Effector memory CD4-positive, alpha-beta T cell (primary cell): ENCODE measurements at places on chromosomes 4 and X.
A peak's percentile ranks its signal among the peaks of the same experiment; 100 is the strongest.

DNA sequence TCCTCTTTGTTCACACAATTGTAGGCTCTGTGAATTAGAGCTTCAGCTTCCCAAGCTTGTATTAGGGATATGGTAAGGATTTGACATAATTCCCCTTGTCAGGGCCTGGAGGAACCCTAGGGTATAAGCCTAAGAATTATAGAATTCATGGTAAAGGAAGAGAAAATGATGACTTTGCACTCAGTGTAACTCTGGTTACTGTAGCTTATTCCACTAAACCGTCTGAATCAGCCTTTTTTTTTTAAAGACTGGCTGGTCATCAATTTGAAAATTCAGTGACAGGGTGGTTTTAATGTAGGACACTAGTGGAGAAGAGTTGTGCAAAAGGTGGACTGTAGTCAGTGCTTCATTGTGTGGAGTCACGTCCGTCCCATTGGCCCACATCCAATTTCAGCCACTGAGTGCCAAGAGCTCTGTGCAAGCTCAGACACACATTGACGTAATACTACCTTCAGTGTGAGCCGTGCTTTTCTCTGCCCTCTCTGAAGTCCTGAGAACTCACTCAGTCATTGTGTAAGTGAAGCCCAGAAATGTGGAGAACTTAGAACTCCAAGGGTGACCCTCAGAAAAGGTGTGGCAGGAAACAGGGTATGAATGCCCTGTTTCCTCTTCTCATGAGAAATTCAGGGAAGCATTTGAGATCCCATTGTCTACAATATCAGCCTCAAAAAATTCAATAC is 449.8 kb downstream of the C4orf33 start:
- no peak for DNase-seq

DNA sequence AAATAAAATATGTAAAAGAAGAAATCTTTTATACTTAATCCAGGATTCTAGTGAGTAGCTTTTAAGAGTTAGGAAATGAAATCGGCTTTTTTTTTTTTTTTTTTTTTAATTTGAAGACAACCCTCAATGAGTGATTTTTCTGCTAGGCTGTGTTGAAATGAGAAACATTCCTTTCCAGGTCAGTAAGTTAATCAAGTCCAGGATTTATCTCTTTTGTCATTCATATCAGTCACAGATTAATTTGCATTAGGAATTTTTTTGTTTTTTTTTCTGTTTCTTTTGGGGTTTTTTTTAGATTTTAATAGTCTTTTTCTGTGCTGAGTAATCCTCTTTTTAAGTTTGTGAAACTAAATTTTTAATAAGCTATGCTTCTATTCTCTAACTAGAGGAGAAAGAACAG is 448.1 kb downstream of the ADGRL3 start:
- no peak for DNase-seq

- DNase-seq: no peak
These were observed 46.5 kb upstream of the TMEM33 start for GRCh38 chr4:41888687-41889074.

DNA sequence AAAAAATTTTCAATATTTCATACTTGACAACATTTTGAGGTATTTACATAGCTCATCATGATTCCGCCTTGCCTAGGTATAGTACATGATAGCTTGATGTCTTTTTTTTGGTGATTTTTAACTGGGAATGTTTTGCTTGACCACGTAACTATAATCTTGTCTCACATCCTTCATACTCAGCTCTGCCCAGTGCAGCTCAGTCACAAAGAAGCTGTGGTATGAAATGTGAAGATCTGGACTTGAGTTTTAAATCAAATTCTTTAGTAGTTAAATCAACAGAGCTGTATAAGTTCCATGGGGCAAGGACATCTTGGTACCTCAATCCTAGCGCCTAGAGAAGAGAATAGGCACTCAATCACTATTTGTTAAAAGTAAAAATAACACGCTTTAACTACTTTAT is 276.3 kb upstream of the DKK2 start:
- no peak for DNase-seq

GRCh38 chr4:6854098-6854744 is 55.4 kb upstream of the TBC1D14 start:
- DNase-seq: no peak

- no peak for DNase-seq
These were observed 121.2 kb downstream of the AFAP1 start for GRCh38 chr4:7818399-7818911.

DNA sequence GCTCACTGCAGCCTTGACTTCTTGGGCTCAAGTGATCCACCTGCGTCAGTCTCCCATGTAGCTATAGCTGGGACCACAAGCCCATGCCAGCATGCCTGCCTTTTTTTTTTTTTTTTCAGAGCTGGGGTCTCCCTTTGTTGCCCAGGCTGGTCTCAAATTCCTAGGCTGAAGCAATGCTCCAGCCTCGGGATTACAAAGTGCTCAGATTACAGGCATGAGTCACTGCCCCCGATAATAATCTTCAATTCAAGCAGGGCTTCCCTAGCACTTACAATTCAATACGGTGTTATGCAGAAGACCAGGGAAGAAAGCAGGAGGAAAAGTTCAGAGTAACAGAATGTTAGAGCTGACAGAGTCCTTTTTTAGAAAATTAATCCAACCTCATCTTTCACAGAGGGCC is 26.1 kb downstream of the OTOP1 start:
- no peak for DNase-seq

DNA sequence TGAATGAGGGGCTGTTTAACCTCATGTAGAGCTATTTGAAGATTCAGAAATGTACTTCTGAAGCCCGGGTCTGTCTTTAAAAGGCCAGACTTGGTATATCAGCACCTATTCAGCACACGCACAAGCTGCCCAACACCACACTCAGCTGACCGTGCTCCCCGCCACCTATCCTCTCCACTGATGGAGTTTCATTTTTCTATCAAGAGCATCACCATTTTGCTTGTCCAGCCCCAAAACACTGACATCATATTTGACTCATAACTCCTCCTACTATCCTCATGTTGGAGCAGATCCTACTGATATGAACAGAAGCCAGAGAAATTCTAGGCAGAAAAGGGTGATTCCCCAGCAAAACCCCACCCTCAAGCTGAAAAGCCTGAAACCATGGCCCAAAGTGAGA is 100.3 kb downstream of the SORBS2 start:
- DNase-seq: no peak

DNA sequence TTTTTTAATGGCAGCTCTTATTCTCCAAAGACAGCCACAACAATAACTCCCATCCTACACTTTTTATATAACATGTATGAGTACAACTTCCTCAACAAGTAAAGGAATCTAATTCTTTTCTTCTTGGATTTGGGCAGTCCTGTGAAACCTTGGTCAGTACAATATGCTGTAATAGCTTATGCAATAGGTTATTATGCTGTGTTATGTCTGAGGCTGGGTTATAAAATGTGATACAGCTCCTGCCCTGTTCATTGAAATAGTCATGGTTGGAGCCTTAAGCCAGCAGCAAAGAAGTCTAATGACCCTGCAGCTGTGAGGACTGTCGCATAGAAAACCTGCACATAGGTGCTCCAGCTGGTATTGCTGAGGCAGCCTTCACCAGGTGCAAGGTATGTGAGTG is 215.8 kb upstream of the RASGEF1B start:
- DNase-seq: no peak

GRCh38 chrX:112687189-112687691 is 7.5 kb upstream of the LHFPL1 start:
- DNase-seq: no peak

DNA sequence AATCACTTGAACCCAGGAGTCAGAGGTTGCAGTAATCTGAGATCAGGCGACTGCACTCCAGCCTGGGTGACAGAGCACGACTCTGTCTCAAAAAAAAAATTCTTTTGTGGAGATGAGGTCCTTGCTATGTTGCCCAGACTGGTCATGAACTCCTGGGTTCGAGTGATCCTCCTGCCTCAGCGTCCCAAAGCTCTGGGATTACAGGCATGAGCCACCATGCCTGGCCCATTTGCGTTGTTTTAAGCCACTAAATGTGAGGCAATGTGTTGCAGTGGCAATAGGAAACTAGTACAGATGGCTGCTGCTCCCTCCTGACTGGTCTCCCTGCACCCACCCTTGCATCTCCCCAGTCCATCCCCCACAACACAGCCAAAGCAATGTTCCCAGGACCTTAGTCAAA is 40.0 kb upstream of the APLN start:
- no peak for DNase-seq

DNA sequence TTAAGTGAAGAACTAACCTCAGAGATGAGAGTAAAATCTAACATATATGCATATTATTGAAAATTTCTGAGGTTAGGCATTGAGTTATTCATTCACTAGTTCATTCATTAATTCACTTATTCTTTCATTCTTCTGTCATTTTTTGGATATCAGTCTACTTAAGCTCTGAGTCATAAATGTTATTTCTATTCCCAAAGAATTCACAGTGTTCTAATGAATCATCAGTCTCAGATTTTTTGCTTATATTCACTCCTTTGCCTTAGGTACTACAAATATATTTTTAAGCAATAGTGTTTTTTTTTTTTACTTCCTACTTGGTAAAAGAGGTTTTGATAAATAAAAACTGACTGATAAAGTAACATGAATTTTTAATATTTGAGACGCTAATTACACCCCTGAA is 95.2 kb upstream of the DKK2 start:
- no peak for DNase-seq

DNA sequence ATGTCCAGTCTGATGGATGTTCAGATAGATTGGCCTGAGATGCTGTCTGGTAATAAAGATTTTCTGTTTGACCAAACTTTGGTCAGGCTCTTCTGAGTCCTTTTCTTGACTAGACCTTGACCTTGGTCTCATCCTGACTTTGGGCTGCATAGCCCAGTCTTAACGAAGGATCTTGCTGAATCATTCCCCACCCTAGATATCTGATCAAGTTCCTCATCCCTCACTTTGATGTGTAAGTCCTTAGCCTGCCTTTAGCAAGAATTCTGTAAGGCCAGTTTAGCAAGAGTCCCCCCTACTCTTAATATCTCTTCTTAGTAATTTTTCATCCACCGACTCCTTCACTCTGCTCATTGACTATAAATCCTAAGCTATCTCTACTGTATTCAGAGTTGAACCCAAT is 244.4 kb upstream of the JADE1 start:
- DNase-seq: no peak

DNA sequence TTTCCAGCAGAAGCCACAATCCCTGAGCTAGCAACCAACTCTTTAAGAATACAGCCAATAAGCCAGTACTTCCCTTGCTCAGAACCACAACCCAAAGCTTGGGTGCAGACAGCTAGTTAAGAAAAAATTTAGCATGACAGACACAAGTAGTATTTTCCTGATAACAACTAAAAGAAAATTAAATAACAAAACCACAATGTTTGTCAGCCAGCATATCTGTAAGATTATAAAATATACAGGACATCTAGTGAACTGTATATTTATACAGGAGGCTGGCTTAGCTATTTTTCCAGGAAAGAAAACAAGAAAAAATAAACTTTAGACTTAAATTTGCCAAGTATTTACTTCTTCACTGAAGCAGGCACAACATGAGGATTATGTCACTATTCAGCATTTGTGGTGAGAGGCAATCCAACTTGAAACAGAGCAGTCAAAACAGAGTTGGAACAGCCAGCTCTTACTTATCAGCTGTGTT is 6.6 kb downstream of the PF4V1 start:
- no peak for DNase-seq

GRCh38 chr4:88841635-88842034 is 144.0 kb upstream of the NAP1L5 start:
- DNase-seq: no peak

- no peak for DNase-seq
These were observed 44.4 kb upstream of the TAPT1 start for GRCh38 chr4:16270454-16271328.

GRCh38 chr4:23477905-23478304 is 411.9 kb downstream of the PPARGC1A start:
- DNase-seq: no peak

- peak; percentile 86 for DNase-seq
These were observed 636 bp upstream of the EOLA1 start for GRCh38 chrX:149540131-149540620.

DNA sequence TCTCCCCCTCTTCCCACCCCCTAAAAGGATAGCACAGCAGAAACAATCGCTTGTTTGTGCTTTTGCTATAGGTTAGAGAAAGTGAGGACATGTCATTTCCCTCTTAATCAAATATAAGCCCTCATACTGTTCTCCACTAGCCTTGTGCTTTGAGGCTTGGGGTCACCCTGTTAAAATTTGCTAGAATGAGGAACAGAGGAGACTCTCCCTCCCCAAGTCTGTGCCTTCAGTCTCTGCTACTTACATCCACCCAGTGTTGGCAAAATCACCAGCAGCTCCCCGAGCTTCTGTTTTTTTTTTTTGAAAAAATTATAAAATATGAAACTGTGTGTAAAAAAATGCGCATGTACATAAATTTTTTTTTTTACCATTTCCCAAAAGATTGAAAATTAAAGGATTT is 19.3 kb downstream of the KLF3 start:
- DNase-seq: no peak

GRCh38 chr4:101418466-101418865 is 71.1 kb upstream of the PPP3CA start:
- no peak for DNase-seq

- no peak for DNase-seq
These were observed 65.7 kb upstream of the TTC29 start for GRCh38 chr4:147011411-147011810.

GRCh38 chrX:47697181-47697580 is 38.2 kb upstream of the UXT start:
- DNase-seq: no peak

GRCh38 chrX:132169554-132169953 is 41.7 kb upstream of the FRMD7 start:
- no peak for DNase-seq

DNA sequence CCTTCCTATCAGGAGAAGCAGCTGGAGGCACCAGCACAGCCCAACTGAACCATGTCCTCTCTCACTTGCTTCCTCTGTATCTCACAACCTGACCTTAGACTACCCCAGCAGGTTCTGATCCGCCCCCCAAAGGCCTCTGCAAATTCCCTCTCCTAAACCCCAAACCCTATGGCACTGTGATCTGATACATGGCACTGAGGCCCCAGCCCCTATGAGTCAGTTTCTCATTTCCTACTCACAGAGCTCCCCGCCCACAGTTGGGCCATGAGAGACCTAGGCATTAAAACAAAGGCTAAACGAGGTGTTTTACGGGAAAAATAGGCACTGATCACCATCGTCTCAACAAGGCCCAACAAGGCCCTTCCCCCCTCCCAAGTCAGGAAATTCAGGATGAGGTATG is 19.1 kb downstream of the SASH3 start:
- DNase-seq: no peak

DNA sequence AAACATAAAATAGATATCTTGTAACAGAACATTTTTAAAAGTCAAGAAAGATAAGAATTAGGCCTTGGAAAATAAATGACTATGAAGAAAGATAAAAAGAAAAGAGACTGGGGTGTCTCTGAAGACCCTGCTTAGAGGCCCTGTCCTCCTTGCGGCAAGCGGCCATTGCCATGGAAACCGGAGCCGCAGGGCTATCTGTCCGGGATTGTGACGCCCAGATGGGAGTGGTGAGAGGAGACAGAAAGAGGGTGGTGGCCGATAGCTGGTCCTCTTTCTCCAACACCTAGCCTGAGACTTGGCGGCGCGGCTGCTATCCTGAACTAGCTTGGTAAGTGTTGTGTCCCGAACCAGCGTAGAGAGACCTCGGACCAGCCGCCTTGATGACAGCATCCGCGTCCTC is at the start of gene DUSP21:
Gene DUSP21 (plus strand): TSS at position 269 of the 400 bp plus-strand sequence. CDS start 112 bp downstream, at position 381.
- DNase-seq: no peak

- DNase-seq: no peak
These were observed 946 bp downstream of the ANXA3 start for GRCh38 chr4:78552389-78553042.
